ENCODE measurements at places on chromosomes 3 and 15.
A peak's percentile ranks its signal among the peaks of the same experiment; 100 is the strongest.

DNA sequence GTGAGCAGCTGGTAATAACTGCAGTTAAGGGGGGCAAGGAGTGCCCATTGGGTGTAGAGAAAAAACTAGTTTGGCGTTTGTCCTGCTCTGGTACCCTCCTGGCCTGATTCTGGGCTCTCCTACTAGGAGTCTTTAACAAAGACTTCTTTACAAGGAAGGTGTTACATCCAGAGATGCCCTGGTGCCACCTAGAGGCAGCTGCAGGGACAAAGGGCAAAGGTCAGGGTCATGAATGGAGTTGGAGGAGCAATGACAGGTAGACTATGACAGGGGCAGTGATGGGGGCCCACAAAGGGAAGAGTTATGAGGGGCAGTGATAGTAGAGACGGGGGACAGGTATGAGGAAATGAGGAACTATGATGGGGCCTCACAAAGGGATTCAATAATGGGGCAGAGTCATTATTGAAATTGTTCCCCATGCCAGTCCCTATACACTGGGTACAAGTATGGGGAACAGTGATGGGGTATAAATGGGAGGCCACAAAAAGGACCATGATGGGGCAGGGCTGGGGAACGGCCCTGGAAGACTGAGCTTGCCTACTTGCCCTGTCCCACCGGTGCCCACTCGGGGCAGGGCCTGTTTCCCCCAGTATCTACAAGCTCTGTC lies 7.9 kb downstream of the CCDC71 start:
- peak; percentile 53 for DNase-seq

- no peak for DNase-seq
These were observed 172.4 kb downstream of the PDE8A start for GRCh38 chr15:85154061-85154460.

DNA sequence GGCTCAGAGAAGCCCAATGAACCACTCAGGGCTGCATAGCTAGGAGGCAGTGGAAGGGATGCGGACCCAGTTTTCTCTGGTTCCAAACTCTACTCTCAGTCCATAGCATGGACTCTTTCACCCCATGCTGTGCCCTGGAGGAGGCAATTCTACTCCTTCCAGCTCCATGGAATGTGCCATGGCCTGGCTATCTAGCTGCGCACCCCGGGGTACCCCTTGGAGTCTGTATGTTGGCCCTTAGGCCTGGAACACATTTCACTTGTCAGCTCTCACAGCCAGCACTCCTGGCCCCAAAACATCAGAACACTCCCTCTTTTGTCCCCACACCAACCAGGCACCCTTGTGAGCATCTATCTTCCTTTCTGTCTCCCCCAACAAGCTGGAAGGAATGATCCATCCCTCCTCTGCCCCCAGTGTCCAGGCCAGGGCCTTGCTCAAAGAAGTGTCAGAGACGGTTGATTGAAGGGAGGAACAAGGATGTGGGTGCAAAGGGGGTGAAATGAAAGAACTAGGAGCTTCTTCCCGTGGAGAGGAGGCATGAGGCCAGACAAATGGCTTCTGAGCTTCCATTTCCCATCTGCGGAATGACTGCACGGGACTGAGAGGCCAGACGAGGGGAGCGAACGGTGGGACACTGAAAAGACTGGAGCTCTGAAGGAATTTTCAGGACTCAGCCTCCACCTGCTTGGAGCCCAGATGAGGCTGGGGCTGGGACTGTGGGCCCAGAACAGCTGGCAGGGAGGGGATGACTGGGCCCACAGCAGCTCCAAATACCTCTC lies 2.8 kb downstream of the PRSS50 start:
- no peak for DNase-seq

GRCh38 chr15:51160484-51160883 lies 65.8 kb upstream of the TNFAIP8L3 start:
- no peak for DNase-seq

DNA sequence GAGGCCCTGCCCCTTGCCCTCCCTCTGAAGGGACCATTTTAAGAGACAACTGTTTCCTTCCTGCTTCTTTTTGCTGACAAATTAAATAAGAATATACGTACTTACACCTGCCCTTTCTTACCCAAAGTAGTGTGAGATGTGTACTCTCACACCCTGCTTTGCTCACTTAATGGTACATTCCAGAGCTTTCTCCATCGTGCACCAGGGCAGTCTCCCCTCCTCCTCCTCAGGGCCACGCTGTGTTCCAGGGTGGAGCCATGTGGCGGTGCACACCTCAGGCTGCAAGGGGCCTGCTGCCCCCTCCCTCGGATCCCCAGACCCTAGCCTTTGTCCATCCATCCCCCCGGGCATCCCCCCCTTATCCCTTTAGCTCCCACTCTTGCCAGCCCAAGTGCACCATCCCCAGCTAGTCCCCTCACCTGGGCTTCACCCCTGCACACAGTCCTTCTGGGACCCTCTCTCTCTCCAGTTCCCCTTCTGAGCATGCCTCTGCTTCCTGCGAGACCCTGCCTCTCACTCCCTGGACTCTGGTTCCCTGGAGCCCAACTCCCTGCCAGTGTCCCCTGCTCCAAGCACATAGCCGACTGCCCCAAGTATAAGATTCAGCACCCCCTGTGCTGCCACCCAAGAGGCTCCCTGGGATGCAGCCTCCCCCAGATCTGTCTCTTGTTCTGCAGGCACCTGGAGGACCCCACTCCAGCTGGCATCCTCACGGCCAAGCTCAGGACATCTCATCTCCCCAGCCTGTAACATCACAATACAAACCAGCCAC lies 89.5 kb upstream of the IQSEC1 start:
- DNase-seq, result no peak

DNA sequence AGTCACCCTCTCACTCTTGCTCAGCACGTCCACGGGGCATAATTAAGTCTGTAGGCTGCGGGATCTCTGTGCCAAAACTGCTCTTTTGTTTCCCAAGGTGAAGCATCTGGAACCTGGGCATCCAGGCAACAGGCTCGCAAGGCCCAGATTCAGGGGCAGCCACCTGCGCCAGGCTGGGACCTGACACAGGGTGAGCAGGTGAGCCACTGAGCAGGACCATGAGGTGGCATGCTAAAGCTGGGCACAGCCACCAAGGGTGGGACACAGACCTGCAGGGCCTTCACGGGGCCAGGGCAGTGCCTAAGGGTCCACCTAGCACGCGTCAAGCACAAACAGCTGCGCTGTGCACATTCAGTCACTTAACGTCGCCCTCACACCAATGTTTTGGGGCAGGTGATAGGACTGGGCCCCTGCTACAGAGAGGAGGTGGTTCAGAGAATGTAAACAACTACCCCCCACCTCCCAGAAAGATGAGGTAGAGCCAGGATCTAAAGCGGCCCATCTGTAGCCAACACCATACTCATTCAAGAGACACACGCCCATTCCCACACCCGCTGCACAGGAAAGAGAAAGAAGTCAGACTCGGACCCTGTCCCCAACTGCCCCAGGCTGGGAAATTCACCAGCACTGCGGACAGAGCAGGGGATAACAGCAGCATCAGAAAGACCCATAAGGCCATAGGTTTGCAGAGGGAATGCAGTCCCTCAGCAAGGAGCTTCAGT lies 16.3 kb downstream of the XXYLT1 start:
- DNase-seq, result no peak

DNA sequence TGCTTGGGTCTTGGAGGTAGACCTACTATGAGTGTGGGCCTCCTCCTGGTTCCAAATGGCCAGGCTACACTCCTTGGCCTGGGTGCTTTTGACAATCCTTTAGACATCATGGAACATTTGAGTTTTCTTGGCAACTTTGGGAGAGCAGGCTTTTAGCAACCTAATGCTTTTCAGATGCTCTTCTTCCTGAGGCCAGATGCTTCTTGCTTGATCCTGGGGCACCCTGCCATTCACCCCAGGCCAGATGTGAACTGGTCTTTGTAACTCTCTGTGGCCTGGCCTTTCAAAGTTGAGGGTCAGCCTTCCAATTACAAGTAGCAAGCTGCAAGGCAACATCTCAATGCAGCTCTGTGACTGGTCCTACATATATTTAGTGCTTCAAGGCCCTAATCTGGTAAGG lies 40.5 kb downstream of the RTP1 start:
- DNase-seq, result no peak

- DNase-seq, result no peak
These were observed 246.7 kb upstream of the CBLB start for GRCh38 chr3:106115557-106115956.

DNA sequence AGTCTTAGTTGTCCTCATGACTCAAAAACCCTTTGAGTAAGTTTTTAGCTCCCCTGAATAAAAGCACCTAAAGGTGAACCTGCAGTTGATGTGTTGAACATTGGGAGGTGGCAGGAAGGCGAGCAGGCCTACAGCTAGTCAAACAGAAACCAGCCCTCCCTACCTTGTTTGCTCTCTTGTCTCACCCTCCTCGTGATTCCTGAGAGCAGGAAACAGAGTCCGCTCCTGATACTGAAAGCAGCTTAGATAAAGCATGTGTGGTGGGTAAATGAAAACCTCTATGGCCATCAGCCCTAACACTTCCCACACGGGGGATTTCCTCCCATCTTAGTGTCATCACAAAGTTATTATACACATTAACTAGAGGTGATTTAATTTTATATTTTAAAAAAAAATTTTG lies 21.8 kb upstream of the CLDN18 start:
- no peak for DNase-seq

DNA sequence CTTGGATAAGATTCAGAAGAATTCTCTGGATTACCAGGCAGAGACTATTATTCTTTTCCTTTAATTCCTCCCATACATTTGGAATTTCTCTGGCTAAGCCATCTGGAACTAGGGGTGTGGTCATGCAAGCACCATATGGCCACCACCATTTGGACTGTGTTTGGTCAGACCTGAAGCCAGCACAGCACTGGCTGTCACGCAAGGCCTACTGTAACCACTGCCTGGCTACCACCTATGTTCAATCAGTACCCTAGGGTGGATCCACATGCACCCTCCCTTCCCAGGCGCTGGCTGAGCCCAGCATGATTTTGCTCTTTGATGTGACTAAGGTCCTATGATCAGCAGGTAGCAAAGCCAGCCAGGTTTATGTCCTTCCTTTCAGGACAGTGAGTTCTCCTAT lies 287.8 kb upstream of the GOLIM4 start:
- no peak for DNase-seq

DNA sequence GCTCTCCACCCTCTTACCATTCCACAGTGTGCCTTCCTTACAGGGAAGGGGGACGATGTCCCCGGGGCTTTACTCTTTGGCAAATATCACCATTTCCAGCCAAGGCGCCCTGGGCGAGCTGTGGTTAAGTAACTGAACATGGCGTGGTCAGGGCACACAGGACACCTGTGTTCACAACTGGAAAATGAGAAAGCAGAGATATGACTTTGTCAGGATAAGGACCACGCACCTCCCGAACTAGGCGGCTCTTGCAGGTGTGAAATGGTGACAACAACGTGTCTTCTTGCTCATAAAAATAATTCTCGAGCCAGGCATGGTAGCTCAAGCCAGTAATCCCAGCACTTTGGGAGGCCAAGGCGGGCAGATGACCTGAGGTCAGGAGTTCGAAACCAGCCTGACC lies 154.8 kb downstream of the LRRC28 start:
- DNase-seq, result no peak

- peak; percentile 27 for DNase-seq
These were observed 46.1 kb downstream of the BTD start for GRCh38 chr3:15647611-15648167.

DNA sequence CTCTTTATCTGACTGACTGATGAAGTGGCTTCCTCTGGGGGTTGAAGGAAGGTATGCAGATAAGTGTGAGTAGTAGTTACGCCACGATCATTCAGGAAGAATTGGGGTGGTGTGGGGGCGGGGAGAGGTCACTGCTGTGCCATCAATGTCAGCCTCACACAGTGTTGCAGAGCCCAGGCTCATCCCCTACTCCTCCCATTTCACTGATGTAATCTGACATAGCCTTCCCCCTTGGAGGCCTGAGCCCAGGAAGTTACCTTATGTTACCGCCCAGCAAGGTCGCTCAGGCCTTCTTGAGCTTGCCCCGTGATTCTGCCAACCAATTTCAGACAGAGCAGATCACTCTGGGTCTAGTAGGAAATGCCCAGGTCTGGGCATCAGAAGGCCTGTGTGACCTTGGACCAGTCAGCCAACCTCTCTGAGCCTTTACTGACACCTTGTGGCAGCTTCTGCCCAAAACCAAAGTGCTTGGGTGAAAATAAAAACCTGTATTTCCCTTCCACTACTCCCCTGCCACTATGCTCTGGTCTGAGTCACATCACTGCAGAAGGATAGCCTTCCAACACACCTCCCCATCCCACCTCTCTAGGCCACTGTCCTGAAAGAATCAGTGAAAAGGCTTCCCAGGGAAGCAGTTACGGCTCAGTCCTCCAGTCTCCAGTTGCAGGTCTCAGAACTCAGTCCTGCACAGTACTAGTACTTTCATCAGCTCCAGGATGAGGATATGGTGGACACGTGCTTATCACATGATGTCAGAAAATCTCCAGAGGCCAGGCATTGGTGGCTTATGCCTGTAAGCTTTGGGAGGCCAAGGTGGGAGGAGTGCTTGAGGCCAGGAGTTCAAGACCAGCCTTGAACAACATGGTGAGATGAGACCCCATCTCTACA lies 28.1 kb upstream of the INSYN1 start:
- DNase-seq, result no peak

- DNase-seq, result no peak
These were observed 305.0 kb downstream of the ZNF385D start for GRCh38 chr3:21446027-21446426.

GRCh38 chr15:74584779-74585178 lies 30.9 kb upstream of the CLK3 start:
- DNase-seq, result no peak

DNA sequence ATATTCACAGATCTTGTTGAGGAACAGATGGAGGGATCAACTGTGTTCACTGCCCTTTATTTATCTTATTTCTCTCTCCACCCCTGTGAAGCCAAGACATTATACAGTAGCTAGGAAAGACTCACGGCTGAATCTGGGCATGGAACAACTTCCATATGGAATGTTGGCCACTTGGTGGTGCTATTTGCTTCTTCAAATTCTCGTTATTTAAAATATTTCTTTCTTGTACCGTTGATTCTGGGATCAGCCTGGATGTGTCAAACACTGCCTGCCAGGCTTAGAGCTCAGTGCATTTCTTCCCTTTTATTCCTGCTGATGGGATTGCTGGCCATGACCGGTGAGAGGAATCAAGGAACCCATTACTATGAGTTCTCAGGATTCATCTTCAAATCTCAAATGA lies 17.5 kb upstream of the GASK1A start:
- no peak for DNase-seq

GRCh38 chr15:40285151-40285550 lies 2.3 kb upstream of the ANKRD63 start:
- DNase-seq, result no peak

DNA sequence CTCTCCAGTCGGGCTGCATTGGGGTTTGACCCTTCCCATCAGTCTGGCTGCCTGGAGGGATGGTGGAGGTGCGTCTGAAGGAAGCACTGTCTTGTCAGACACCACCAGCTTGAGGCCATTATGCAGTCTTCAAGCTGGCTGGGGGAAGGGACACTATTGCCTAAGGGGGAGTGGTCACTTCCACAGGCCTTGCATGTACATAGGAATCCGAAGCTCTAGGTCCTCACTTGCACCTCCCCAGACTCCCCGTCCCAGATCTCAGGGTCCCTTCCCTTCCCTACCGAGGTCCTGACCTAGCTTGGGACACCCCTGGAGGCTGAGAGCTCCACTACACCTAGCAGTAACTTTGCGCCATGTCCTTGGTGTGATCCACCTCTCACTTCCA lies 48.6 kb upstream of the KLF13 start:
- no peak for DNase-seq

- no peak for DNase-seq
These were observed 145.1 kb downstream of the SEMA6D start for GRCh38 chr15:47862402-47862801.

GRCh38 chr3:16084887-16085286 lies 89.6 kb upstream of the GALNT15 start:
- no peak for DNase-seq

GRCh38 chr3:48716508-48716981 lies 476 bp downstream of the IP6K2 start:
- DNase-seq, result no peak
